Liver (tissue), 10 donors: ENCODE measurements at places on chromosomes 2 and 18.

DNA sequence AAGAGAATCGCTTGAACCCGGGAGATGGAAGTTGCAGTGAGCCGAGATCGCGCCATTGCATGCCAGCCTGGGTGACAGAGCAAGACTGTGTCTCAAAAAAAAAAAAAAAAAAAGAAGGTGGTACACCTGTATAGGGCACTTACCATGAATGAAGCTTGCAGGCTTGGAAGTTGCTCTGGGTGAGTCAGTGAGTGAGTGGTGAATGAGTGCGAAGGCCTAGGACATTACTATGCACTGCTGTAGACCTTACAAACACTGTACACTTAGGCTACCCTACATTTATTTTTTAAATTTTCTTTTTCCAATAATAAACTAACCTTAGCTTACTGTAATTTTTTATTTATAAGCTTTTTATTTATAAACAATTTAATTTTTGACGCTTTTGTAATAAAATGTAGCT lies 78.4 kb upstream of the ATG16L1 start:
- no peak for DNase-seq

- DNase-seq, result no peak
Measured at GRCh38 chr2:155841442-155841841, 491.1 kb downstream of the NR4A2 start.

DNA sequence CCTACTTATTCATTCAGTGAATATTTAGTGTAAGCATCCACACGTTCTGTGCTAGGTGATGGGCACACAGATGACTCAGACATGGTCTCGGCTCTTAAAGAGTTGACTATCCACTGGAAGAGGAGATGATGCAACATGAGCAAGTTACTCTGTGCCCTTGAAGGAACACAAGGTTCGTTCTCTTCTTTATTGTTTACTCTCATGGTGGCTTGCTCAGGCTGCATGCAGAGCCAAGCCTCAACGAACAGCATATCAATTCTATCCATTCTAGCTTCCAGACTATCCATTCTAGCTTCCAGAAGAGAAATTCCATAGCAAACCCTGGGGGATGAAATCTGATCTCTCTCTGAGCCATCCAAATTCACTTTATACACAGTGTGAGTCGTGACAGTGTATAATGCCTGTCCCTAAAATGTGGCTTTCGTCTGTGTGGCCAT lies 68.1 kb upstream of the CTAGE1 start:
- DNase-seq, result no peak

DNA sequence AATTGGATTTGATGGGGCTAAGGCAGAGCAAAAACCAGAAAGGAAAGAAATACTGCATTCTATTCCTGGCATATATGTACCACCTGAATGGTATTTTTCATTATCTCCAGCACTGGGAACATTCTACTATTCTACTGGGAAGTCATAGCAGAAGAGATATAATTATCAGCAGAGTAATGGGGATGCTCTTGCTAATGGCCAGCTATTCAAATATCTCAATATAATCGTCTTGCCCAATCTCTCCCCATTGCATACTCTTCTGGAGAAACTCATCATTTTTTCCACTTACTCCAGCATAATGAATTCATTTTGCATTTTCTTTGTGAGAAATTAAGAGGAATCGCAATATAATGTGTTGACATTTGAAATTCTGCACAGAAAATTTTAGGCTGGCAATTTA lies 1794.7 kb upstream of the PIK3C3 start:
- no peak for DNase-seq

GRCh38 chr2:205464681-205465080 lies 217.6 kb upstream of the NRP2 start:
- DNase-seq, result no peak

- no peak for DNase-seq
Measured at GRCh38 chr2:119940856-119941255, 72.0 kb upstream of the EPB41L5 start.

DNA sequence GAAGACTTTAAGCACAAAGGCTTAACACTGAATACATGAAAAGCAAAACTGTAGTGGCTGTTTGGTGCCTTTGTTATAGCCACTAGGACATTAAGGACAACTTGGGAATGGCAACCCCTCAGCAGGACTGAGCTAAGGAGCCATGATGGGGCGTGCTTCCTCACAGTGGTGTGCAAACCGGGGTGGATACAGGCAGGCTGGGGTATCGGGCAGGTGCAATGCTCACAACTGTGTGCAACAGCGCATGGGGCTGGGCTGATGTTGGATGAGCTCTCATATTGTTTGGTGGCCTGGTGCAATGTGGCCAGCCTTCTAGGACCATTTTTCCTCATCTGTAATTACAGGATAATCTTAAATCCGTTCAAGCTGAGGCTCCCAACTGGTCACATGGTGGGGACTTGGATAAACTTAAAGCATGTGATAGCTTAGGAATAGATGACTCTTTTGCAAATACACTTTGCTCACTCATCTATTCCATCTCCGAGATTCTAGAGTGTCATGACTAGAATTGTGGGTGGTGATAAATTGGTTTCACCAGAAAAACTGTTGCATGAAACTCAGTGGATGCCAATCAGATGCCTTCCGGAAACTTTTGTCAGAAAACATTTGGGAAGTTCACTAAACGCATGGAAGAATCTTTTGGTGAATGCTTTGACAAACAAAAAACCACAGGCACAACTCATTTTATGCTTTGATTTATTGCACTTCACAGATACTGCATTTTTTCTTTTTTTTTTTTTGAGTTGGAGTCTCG lies 116.5 kb downstream of the PXDN start:
- no peak for DNase-seq

GRCh38 chr2:40043191-40043590 lies 264.1 kb upstream of the THUMPD2 start:
- no peak for DNase-seq

- DNase-seq, result no peak
Measured at GRCh38 chr18:27064673-27065072, 120.4 kb downstream of the CHST9 start.

- DNase-seq, result no peak
Measured at GRCh38 chr18:76145521-76146376, 349.3 kb downstream of the ZNF516 start.

DNA sequence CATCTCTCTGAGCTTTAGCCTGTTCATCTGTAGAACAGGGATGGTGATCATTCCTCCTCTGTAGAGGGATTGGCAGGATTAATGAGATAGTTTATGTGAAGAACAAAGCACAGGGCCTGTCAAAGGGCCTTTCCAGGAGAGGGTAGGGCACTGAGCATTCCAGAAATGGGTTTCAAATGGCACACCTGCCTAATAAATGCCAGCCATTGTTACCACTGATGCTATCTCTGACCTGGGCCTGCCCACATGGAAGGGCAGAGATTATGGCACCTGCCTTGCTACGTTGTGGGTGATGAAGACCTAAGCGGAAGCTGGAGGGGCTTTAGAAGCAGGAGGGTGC lies 31.0 kb upstream of the GMPPA start:
- no peak for DNase-seq

DNA sequence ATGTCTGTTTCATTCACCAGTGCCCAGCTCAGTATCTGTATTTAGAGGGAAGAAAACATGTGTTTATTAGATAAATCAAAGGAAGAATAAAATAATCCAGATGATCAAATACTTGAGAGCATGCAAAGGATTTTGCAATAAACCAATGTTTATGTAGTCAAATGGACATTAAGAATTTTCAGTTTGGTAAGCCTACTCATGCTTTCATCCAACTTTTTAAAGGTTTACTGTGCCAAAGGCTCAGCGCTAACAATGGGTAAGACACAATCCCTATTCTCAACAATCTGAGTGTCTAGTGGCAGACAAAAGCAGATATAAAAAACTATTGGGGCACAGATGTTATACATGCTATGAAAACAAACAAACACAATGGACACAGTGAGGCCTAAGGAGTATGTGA lies 26.3 kb downstream of the GRB14 start:
- no peak for DNase-seq

GRCh38 chr2:150232321-150232720 lies 255.1 kb downstream of the RND3 start:
- no peak for DNase-seq

DNA sequence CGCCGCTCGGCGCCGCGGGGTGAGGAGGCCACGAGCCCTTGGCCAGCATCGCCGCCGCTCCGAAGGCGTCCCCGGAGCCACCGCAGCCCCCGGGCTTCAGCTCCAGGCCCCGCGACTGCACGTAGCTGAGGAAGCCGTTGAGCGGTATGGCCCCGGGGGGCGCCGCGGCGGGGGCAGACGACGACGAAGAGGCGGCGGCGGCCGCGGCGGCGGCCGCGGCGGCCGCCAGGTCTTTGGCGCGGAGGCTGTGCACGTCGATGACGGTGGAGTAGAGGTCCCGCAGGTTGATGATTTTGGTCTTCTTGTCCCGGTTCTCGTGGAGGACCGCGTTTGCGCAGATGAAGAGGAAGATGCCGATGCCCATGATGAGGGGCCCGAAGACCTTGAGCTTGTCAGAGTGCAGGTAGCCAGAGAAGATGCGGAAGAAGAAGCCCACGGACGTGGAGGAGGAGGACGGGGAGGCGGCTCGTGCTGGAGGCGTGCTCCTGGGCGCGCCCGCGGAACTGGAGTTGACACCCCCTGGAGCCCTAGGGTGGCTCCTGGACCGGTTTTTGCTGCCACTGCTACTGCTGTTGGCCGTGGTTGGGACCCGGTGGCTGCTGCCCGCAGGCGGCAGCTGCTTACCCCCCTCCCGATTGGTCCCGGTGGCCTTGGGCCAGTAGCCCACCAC lies 4.0 kb downstream of the TMEM200C start:
- no peak for DNase-seq

DNA sequence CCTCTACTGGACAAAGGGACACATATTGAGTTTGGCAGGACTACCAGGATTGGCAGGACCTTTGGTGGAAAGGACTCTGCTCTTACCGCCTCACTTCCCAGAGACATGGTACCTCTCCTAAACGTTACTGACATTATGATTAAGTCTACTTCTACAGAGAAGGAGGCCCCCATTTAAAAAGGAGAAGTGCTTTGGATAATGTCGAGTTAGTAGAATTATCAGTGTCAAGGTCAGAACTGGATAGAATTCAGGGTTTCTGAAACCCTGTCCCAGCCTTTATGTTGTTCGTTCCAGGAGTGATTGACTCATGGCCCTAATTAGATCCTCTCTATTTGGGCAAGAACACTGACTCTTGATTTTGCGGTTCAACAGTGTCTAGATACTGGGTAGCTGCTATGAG lies 45.8 kb downstream of the LRRTM1 start:
- no peak for DNase-seq

DNA sequence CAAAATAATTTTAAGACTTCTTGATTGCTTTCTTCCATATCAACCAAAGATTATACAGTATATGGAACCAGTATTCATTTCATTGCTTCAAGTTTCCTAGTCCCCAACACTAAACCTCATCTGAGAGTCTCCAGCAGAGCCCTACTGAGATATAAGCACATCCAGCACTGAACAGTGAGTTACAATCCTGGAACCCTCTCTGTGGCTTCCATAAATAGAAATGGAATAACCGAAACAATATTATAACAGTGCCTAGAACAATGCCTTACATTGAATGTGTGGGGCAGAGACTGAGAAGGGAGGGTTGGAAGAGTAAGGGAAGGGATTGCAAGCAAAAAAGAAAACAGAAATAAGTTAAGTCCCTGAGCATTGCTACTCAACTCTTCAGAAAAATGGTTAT lies 18.9 kb downstream of the AAK1 start:
- DNase-seq, result no peak

GRCh38 chr2:133265432-133265949 lies 302.8 kb downstream of the NCKAP5 start:
- no peak for DNase-seq

GRCh38 chr2:218988164-218988563 lies 3.2 kb upstream of the FEV start:
- no peak for DNase-seq
